ENCODE measurements at places on chromosomes 3 and 15. TPM values are rescaled to one million over a fixed set of nuclear protein-coding genes. Genes with fewer than 3 reads are reported as not detected.

PLA2G4D gene
- total RNA-seq, result not detected

ABI3BP gene
- total RNA-seq, result 170 TPM

ZPLD1 gene
- total RNA-seq, result 0.59 TPM

CHRD gene
- total RNA-seq, result 12.1 TPM

BOC gene
- total RNA-seq, result 56.6 TPM

NUSAP1 gene
- 8.2 TPM for total RNA-seq

TNNC1 gene
- 3.7 TPM for total RNA-seq

MKRN3 gene
- total RNA-seq, result 0.98 TPM

OR5K3 gene
- total RNA-seq, result not detected

SPINK8 gene
- total RNA-seq, result not detected

CFAP91 gene
- total RNA-seq, result 24.6 TPM

CDCP1 gene
- 8.5 TPM for total RNA-seq

ROBO1 gene
- total RNA-seq, result 50.7 TPM

VIPR1 gene
- 25.2 TPM for total RNA-seq

RBP2 gene
- not detected for total RNA-seq

COL6A6 gene
- total RNA-seq, result 0.32 TPM

C3orf52 gene
- 23.6 TPM for total RNA-seq

THRB gene
- total RNA-seq, result 40.2 TPM

ARL6IP5 gene
- 123 TPM for total RNA-seq

HCLS1 gene
- 144 TPM for total RNA-seq

CYP11A1 gene
- 4.6 TPM for total RNA-seq

COL6A5 gene
- not detected for total RNA-seq

ACKR2 gene
- total RNA-seq, result 1.8 TPM

HPS3 gene
- total RNA-seq, result 14.4 TPM

PLXND1 gene
- total RNA-seq, result 118 TPM

FBLN2 gene
- total RNA-seq, result 43.5 TPM

CSNK1G1 gene
- 37.7 TPM for total RNA-seq

RHCG gene
- 0.16 TPM for total RNA-seq

PRR20G gene
- total RNA-seq, result not detected

CYP1A2 gene
- not detected for total RNA-seq

ZNF280D gene
- total RNA-seq, result 86.5 TPM

CD96 gene
- total RNA-seq, result 8.2 TPM

EIF4E3 gene
- 19.3 TPM for total RNA-seq

TPRG1 gene
- 29.2 TPM for total RNA-seq
